ENCODE measurements at places on chromosomes 16 and 17.

GRCh38 chr16:9138731-9139501 lies 47.5 kb downstream of the HAPSTR1 start:
- DNase-seq, result peak; percentile 83

- DNase-seq, result peak; percentile 66
Observed at GRCh38 chr16:23952128-23952970, 116.6 kb downstream of the PRKCB start.

DNA sequence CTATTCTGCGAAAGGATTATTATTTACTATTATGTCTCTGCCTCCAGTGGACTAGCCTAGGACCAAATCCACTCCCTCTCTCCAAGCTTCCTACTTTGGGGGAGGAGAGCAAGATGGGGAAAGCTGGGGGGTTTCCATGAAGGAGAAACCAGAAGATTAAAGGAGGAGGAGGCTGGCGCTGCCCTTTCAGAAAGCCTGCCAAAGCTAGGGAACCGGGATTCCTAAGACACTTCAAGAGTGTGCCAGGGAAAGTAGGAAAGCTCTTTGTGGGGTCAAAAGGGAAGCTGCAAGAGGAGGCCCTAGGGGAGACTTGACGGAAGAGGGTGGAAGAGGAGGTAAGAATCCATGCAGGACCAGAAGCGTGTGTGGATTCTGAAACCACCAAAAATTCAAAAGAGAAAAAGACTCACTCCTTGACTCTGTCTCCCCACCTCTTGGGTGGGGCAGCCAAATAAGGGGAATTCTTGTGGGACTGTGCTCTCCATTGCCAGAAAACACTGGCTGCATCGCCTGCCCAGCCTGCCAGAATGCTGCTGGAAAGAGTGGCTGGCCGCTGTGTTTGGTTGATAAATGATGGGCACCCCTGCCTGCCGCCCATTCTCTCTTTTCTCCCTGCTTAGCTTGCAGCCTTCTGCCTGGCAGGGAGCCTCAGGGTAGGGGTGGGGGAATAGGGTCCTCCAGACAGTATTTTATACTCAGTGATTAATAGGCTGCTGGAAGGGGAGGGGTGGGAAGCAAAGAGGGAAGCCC lies 11.8 kb upstream of the KAT7 start:
- no peak for DNase-seq

GRCh38 chr17:44372036-44372435 lies 8.4 kb upstream of the FAM171A2 start:
- no peak for DNase-seq

GRCh38 chr16:84838383-84838948 lies 18.7 kb downstream of the CRISPLD2 start:
- no peak for DNase-seq

- no peak for DNase-seq
Observed at GRCh38 chr16:57115514-57116182, 23.3 kb downstream of the CPNE2 start.

DNA sequence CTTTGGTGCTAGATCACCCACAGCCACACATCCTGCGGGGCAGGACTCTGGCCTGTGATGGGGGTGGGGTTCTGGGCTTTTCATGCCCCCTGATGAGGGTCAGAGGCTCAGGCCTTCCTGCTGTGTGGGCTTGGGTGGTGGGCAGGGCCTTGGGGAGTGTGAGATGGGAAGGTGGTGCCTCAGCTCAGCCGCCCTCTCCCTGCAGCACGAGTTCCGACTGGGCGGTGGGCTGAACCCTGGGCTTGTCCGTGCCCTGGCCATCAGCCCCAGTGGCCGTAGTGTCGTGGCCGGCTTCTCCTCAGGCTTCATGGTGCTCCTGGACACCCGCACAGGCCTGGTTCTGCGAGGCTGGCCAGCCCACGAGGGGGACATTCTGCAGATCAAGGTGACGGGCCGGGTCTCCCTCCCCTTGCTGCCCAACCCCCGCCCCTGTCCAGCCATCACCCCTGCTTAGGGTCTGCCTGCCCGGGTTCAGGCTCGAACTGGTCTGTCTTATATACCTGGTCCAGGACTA lies 6.8 kb upstream of the SERPINF2 start:
- no peak for DNase-seq

GRCh38 chr16:75065149-75065505 lies 51.5 kb downstream of the LDHD start:
- DNase-seq, result no peak

DNA sequence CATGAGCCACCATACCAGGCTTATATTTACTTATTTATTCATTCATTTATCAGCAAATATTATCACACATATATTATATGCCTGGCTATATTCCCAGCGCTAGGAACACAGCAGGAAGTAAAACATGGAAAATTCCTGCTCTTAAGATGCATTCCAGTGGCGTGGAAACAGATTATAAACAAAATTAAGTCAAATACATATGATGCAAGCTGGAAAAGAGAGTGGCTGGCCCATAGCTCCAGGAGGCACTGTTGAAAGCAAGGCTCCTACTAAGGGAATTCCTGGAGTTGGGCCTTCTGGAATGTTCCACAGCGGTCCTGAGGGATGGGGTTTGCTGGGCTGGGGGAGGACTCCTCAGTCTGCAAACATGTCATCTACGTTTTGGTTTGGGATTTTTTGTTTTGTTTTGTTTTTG lies 18.4 kb downstream of the ADCY9 start:
- DNase-seq, result no peak

- DNase-seq, result no peak
Observed at GRCh38 chr17:59764292-59764741, 56.9 kb downstream of the VMP1 start.

GRCh38 chr17:34601416-34601815 lies 22.0 kb downstream of the TMEM132E start:
- DNase-seq, result peak; percentile 77

- no peak for DNase-seq
Observed at GRCh38 chr17:19262650-19263631, 25.8 kb downstream of the EPN2 start.

DNA sequence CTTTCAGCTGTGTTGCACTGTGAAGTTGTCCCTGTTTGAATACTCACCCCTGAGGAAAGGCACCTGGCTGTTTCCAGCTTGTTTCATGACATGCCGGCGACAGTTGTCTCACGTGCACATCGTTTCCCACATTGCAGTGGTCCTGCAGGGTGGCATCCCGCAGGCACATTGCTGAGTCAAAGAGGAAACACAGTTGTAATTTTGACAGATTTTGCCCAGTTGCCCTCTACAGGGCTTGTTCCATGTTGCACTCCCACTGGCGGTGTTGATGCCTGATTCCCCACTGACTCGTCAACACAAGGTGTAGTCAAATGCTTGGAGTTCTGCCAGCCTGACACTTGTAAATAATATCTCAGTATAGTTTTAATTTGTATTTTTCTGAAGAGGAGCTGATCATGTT lies 23.8 kb downstream of the EPN2 start:
- no peak for DNase-seq

DNA sequence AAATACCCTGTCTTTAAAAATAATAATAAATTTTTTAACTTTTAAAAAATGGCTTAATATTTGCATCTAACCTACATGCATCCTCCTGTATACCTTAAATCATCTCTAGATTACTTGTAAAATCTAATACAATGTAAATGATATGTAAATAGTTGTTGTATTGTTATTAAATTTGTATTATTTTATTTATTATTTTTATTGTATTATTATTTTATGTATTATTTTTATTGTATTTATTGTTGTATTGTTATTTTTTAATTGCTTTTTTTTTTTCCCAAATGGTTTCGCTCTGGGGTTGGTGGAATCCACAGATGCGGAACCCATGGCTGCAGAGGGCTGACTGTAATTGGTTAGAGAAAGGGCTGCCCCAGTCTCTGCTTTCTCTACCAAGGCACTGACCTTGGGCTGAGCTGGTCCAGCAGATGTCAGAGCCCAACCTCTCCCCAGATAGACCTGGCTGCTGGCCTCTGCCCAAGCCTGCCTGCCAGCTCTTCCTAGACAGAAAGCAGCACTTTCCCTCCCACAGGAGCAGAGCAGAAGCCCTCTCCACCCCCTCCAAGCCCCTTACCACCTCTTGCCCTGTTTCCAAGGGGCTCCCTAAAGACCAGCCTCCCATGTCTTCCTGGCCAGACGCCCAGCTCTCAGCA lies 183.8 kb downstream of the GSG1L start:
- DNase-seq, result no peak

GRCh38 chr16:28537076-28537475 lies 1.7 kb downstream of the NUPR1 start:
- DNase-seq, result no peak

DNA sequence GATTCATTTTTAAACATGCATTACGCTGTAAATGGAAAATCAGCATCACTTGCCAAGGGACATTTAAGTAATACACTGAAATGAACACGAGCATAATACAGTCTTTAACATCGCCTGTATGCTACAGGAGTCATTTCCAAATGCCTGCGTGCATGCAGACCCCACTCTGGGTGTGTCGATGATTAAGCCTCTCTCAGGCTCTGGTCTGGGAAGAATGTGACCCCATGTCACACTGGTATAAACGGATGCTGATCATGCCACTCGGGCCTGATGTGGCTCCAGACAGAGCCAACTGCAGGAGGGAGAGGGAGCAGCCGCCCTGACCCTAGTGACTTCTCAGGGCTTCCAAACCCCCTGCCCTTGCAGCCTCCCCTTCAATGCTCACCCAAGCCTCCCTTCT lies 10.8 kb downstream of the EMP2 start:
- DNase-seq, result no peak

DNA sequence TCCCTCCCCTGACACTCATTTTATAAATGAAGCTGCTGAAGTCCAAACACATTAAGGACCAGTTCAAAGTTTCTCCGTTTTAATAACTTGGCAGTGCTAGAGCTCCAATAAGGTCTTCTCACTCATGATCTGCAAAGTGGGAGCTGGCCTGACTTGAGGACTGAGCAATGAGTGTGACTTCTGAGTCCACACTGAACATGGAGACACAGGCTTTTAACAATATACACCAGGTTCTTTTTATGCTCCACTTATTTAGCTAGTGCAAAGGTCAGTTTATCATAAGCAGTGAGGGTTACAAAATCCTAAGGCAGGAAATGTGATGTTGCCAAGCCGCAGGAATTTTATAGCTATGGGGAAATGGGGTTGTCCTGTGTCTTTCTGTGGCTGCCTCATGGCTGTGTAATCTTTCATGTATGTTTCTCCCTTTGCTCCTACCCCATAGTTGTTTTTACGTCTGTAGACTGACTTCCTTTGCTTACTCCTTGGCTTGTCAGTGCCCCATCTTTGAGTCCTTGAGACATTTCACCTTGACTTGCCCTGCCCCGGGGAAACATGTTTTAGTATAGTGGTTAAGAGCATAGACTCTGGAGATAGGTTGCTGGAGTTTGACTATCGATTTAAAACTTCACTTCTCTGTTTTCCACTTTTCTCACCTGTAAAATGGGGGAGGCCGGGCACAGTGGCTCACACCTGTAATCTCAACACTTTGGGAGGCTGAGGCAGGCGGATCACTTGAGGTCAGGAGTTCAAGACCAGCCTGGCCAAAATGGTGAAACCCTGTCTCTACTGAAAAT lies 12.2 kb upstream of the MMD start:
- no peak for DNase-seq

DNA sequence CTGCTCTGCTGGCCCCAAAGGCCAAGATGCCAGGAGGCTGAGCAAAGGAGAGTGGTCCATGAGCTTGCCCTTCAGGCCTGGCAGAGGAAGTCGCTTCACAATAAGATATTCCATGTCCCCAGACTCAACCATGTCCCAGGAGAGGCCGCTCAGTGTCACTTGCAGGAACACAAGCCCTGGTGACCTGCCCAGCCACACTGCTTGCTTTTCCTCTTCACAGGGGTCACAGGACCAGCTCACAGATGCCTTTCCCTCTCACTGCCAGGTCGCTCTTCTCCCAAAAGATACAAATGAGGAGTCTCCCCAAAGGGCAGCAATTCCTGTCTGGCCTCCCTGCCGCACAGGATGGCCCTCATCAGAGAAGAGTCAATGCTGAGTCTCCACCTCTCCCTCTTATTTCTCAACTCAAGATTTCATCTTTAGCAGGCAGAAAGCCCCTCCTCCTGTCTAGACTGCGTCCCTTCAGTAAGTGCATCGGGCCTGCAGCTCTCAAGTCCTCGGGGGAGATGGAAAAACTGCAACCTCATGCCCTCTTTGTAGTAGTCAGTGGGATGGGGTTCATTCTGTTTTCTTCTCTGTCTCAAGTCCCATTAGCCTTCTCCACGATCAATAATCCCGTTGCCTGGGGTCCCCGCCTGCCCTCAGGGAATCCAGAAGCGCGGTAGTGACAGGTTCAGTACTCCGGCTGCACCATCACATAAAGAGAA lies 5.0 kb downstream of the JUP start:
- no peak for DNase-seq

GRCh38 chr16:49696414-49697101 lies 159.4 kb downstream of the ZNF423 start:
- DNase-seq, result peak; percentile 99

DNA sequence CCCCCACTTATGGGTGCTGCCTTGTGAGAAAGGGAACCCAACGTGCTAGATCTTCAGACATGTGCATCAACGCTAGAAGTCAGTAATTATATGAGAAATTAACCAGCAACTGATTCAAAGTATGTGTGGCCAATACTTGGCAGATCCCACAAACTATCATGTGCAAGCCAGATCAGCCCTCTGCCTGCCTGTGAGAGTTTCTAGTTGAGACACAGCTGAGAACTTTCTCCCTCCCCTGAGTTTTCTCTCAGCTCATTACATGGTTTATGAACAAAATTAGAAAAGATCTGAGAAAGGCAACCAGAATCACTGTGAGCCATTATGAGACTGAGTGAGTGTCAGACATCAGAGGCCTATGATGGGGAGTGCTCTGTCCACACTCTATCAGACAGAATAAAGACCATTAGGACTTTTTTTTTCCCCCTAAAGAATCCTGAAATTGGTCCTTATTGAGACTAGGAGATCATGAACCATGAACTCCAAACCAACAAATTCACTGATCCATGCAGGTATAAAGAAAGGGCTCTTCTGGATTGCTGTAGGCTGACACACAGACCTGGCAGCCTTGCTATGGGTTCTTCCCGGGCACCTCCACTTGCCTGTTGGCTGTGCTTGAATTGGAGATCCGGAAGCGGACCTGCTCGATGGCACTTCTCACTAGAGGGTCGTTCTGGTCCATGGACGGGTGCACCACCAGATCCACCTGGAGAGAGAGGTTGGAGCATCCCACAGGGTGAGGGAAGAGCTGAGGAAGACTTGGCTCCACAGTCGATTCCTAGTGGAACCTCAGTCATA lies 51.5 kb downstream of the GTF3C1 start:
- DNase-seq, result no peak

DNA sequence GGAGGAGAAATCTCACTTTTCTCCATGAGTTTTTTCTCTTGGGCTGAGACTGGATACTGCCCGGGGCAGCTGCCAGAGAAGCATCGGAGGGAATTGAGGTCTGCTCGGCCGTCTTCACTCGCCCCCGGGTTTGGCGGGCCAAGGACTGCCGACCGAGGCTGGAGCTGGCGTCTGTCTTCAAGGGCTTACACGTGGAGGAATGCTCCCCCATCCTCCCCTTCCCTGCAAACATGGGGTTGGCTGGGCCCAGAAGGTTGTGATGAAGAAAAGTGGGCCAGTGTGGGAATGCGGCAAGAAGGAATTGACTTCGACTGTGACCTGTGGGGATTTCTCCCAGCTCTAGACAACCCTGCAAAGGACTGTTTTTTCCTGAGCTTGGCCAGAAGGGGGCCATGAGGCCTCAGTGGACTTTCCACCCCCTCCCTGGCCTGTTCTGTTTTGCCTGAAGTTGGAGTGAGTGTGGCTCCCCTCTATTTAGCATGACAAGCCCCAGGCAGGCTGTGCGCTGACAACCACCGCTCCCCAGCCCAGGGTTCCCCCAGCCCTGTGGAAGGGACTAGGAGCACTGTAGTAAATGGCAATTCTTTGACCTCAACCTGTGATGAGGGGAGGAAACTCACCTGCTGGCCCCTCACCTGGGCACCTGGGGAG lies 19.1 kb downstream of the NGFR start:
- peak; percentile 72 for DNase-seq

GRCh38 chr17:48179071-48179945 lies 71.7 kb downstream of the SNX11 start:
- DNase-seq, result no peak

All from ELF-1 (cell line).